Fibroblast of skin of right quadriceps (primary cell): ENCODE measurements at places on chromosomes 1 and 21.

DNA sequence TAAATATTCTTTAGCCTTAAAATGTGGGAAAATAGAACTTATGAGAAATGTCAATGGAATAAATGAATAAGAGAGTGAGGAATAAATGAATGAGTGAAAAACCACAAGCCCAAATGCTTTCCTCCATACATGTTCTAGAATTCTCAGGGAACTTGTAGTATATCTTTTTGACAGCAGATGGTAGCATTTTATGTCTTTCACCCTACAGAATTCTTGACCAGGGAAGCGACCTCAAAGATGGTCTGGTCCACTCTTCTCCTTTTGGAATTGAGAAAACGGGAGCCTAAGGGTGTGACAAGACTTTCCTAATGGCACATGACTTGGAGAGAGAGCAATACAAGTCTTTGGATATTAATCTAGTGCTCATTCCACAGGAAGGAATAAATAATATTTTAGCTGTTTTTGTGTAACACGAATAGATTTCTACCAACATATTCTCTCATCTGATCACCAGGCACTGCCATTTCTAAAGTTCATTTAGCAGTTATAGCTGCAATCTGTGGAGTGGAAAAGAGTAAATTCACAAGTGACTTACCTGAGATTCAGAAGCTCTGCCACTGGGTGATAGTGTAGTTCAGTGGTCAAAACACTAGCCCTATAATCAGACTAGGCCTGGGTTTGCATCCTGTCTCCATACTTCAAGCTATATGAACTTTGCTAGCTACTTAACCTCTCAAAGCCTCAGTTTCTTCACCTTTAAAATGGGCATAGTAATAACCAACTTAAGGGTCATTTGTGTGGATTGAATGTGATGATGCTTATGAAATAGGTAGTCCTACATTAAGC lies 15.0 kb upstream of the F5 start:
- DNase-seq: peak; percentile 8

DNA sequence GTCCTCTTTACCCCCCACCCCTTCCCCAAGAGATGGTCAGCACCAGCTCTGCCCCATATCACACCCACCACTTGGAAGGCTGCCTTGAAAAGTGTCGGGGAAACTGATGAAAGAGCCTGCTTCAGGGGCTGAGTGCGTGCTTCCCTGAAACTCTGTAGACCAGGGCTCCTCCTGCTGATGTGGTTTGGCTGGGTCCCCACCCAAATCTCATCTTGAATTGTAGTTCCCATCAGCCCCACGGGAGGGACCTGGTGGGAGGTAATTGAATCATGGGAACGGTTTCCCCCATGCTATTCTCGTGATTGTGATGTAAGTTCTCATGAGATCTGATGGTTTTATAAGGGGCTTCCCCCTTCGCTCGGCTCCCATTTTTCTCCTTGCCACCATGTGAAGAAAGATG lies 36.4 kb downstream of the UBIAD1 start:
- DNase-seq: no peak

DNA sequence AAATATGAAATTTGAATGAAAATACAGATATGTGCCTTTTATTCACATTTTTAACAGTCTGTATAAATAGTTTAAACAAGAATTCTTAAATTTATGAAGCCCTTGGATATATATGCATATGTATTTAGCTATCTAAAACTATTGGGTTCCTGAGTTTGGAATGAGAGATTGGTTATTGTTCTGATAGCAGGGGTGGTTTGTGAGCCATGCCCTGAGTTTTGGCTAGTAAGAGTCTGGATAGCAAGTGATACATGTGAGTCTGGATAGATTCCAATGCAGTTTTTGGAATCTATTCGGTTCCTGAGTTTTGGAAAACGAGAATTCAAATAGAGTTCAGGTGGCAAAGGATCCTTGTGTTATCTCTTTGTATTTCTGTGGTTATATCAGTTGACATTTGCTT lies 2.8 kb downstream of the MAN1A2 start:
- no peak for DNase-seq

- no peak for DNase-seq
Observed at GRCh38 chr1:244118109-244118761, 67.2 kb downstream of the ZBTB18 start.

DNA sequence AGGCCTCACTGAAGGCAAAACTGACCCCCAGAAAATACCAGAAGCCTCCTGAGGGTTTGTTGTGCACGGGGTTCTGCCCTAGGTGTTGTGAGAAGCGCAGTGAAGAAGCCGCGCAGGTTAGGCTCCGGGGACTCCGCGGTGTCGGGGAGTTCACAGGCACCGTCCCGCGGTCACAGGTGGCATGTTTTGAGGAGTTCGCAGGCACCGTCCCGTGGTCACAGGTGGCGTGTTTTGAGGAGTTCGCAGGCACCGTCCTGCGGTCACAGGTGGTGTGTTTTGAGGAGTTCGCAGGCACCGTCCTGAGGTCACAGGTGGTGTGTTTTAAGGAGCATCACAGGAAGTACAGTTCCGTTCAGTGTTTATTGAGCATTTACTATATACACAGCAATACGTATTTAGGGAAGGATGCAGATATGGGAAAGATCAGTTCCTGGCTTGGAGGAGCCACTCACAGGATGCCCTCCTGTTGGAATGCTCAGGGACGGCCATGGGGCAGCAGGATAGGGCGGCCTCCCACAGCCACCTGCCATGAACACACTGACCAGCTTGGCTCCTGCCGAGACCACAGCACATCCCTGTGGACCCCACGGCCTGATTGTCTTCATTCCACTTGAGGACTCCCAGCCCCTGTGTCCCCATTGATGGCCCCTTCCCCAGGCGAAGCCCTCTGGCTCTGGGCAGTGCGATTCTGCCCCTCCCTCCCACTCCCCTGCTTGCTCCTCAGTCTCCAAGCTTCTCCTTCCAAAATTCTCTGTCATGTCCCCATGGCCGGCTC lies 86.0 kb upstream of the VAMP3 start:
- DNase-seq: no peak

GRCh38 chr21:29359718-29360117 lies 61.0 kb downstream of the BACH1 start:
- DNase-seq: no peak

- DNase-seq: no peak
Observed at GRCh38 chr21:33290441-33290840, 24.3 kb downstream of the IL10RB start.

DNA sequence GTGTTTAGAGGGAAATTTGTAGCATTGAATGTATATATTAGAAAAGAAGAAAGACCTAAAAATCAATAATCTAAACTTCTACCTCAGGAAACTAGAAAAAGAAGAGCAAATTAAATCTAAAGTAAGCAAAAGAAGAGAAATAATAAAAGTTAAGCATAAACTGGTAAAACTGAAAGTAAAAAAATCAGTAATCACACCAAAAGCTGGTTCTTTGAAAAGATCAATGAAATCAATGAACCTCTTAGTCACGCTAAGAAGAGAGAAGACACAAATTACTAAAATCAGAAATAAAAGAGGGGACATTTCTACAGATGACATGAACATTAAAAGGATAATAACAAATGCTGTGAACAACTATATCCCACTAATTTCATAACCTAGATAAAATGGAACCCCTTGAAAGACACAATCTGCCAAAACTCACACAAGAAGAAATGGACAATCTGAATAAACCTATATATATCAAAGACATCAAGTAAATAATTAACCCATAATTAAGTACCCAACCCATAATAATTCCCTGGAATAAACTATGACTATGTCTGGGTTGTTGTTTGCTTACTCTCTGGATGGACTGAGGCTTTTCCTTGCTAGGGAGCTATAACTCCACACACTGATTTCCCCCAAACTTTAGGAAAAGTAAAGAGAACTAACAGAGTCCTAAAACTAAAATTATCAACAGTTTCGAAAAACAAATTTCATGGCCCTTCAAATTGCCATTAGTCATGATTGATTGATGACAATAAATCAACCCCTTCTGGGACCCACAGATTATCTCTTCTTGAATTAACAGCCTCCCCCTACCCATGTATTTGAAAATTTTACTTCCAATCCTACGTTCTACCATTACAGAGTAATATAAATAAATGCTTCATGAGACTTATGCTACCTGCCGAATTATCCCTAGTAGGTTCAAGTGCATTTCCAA lies 2.8 kb upstream of the CDC73 start:
- no peak for DNase-seq

DNA sequence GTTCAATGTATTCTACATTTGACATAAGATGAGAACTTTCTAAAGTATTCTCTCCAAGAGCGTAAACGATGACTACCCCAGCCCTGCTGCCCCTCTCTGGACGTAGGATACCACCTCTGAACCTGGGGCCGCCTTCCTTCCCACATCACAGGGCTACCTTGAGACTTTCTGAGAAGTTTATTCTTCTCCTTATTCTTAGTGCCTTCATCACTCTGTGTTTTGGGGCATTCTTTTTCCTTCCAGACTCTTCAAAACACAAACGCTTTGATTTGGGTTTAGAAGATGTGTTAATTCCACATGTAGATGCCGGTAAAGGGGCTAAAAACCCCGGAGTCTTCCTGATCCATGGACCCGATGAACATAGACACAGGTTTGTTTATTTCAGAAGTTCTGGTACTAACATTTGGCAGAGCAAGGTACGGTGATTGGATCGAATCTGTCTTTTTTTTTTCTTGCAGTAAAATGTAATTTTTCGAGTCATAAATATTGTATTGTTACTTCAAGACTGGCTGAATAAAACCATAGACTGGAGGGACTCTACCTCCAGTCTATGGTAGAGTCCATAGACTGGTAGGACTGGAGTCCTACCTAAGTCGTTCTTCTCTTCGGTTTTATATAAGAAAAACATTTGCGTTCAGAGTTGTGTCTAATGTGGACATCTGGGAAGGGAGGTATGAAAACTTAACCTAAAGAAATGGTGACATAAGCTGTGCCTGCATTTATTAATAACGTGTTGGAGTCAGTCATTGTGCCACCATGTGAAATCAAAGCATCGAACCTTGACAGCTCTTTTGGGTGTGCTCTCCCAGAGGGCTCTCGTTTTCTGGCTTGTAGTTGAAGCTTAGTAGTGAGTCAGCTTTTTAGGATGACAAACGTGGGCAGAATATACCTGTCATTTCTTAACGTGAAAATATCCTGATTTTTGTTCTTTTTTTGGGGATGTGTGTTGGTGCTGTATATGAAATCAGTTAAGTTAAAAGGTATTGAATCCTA lies 1.2 kb downstream of the MAN1A2 start:
- no peak for DNase-seq

- DNase-seq: no peak
Observed at GRCh38 chr1:192513196-192513595, 62.4 kb upstream of the RGS1 start.

DNA sequence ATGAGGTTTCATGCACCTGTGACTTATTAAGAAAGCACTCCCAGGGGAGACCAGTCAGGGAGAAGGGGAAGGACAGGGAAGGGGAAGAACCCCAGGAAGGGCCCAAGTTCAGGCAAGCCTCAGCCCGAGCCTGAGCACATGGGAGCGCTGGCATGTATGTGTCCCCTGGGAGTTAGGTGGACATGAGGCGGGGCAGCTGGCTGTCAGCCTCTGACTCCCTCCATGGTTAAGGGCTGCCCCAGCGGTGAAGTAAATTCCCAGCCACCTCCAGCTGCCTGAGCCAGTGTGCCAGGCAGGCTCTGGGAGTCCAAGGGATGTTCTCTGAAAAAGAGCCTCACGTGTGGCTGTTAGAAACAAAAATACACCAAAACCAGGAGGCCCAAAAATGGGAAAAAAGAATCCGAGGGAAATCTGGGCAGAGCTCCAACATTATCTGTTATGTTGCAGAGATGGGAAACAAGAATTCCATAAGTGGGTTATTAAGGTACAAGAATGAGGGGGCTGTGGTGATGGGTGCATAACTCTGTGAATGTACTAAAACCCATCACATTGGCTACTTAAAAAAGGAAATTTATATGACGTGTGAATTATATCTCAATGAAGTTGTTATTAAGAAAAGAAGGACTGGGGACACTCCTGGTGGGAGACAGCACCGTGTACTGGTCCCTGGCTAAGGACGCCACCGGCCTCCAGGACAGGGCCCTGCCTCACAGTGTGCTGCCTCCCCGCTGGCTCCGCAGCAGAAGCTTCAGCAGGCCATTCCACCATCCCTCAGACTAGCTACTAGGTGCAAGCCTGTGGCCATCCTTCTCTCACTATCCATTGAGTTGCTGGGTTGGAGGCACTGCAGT lies 18.7 kb downstream of the DMRTB1 start:
- DNase-seq: peak; percentile 66

GRCh38 chr1:65196926-65197325 lies 48.9 kb downstream of the AK4 start:
- DNase-seq: no peak

DNA sequence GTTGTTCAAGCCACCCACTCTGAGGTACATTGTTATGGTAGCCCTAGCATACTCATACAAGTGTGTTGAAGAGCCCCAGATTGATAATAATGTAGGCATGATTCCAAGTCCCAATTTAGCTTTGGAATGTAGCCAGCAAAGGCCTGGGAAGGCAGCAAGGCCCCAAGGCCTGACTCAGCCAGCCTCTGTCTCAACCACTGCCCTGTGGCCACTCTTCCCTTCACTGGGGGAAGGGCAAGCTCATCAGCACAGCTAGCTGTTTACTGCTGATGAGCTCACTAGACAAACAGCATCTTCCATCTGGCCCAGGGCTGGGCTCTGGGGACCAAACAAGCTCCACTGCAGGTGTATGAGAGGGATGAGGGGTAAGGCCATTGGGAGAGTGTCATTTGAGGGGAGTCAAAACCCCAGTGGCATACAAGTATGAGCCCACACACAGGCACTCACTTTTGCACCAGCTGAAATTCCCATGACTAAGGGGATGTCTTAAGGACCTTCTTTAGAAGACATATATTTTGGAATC lies 2.2 kb upstream of the IRF6 start:
- peak; percentile 92 for DNase-seq

DNA sequence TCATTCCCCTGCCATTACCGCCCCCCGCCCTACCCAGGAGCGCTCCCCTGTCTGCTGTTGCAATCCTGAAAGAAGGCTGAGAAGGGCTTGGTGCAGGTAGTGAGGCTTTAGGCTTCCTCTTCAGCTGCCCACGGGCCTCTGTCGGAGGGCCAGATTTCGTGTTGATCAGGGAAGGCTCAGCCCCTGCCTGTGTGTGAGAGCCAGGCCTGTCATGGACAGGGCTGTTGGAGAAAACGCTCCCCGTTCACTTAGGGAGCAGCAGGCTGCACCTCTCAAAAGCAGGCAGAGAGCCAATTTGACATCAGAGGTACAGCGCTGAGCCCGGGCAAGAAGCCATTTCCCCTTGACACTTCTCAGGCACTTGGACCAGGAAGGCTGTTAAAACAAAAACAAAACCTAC lies 19.0 kb downstream of the TEX35 start:
- DNase-seq: no peak

- DNase-seq: peak; percentile 57
Observed at GRCh38 chr1:224579526-224579925, 36.6 kb upstream of the CNIH3 start.

- DNase-seq: no peak
Observed at GRCh38 chr1:48739091-48739490, 37.6 kb downstream of the BEND5 start.
